ENCODE measurements at places on chromosomes 1 and 21. TPM values are rescaled to one million over a fixed set of nuclear protein-coding genes. Genes with fewer than 3 reads are reported as not detected.

Gene PODN
- total RNA-seq: 2.0 TPM

Gene NES
- 269 TPM for total RNA-seq

Gene NUDT4B
- total RNA-seq: not detected

Gene C1orf141
- not detected for total RNA-seq

Gene PTPN7
- total RNA-seq: 1.9 TPM

Gene GPR37L1
- total RNA-seq: not detected

Gene HHIPL2
- total RNA-seq: not detected

Gene CCDC17
- total RNA-seq: 3.6 TPM

Gene CYYR1
- total RNA-seq: 23.8 TPM

Gene PRRX1
- not detected for total RNA-seq

DNA sequence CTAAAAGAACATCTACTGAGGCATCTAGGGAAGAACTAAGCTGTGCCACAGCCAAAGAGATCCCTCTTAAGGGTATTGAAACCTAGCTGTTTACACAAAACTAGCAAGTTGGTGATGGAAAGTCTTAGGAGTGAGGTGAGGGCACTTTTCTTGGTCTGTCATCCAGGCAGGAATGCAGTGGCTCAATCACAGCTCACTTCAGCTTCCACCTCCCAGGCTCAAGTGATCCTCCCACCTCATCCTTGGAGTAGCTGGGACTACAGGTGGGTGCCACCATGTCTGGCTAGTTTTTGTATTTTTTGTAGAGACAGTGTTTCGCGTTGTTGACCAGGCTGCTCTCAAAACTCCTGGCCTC lies 2.4 kb downstream of the PLEKHO1 start:
- no peak overlapping the region for H3K4me3 ChIP-seq
- no peaks in the 10 kb centered on the region for H3K27me3 ChIP-seq
- H3K27ac ChIP-seq: peak overlapping the region; percentile 79
- H3K4me1 ChIP-seq: peaks cover 36% of the 10 kb centered on the region
- peak; percentile 39 for DNase-seq
- peaks cover 29% of the 10 kb centered on the region for H3K36me3 ChIP-seq

DNA sequence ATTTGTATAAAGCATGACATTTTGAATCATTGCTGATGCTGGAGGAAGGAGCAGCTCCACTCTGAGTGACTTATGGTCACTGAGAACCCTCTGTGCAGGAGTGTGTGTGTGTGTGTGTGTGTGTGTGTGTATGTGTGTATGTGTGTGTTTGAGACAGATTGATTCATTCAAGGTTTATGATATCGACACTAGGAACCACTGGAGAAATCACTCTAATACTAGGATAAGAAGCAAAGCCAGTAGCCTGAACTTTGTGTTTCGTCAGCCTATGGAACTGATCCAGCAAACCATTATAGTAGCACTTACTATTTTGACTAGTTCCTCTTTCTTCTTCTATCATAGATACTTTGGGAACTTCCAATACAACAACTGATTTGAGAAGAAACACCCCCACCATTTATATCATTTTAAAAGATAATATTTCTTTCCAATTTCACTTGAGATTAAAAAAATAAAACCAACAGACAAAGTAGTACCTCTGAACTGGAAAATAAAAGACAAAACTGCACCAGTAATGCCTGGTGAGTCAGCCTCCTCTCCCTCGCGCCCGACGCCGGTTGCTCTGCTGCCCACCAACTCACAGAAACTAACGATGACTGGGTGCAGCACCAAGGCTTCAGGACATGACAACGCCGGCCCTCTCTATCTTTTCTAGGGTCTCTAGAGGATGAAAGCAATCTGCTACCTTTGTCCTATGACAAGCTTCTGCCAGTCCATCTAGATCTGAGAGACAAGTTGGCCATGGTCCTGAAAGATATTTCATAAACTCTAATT lies 20.9 kb downstream of the SLAMF1 start:
- H3K36me3 ChIP-seq: no peaks in the 10 kb centered on the region
- H3K27me3 ChIP-seq: no peaks in the 10 kb centered on the region
- DNase-seq: no peak
- no peaks in the 10 kb centered on the region for H3K4me1 ChIP-seq
- no peak overlapping the region for H3K4me3 ChIP-seq

GRCh38 chr1:84086189-84086588 lies 57.9 kb upstream of the PRKACB start:
- H3K27me3 ChIP-seq: no peaks in the 10 kb centered on the region
- H3K4me3 ChIP-seq: no peak overlapping the region
- peaks cover 8% of the 10 kb centered on the region for H3K4me1 ChIP-seq

DNA sequence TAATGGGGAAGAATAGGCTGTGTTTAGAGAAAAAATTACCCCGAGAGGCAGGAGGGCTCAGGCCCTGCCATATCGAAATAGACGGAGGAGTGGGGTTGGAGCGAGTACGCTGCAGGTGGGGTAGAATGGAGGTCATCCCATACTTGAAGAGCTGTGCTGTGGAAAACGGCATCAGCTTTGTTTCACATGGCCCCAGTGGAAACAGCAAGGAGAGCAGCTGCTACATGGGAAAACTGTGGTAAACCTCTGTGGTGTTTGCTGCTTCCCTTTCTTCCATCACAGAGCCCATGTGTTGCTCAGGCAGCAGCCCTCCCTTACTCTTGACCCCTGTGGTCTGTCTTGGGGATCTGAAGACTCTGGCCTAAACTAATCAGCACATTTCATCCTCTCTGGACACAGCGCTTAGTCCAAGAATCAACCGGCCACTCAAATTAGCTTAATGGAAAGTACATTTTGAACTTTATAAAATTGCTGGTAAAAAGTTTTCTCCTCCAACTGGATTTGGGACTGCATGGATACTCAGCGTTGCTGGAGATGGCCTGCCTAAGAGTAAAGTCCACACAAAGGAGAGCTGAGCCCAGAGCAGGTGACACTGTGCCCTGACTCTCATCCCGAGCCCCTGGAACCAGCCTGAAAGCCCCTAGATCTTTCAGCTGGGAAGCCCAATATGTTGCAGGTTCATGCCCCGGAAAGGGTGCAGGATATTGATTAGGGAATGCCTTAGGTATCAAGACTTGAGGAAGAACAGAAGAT lies 127.1 kb upstream of the GADD45A start:
- H3K4me3 ChIP-seq: no peak overlapping the region
- no peak overlapping the region for H3K27ac ChIP-seq
- no peaks in the 10 kb centered on the region for H3K27me3 ChIP-seq
- peaks cover 8% of the 10 kb centered on the region for H3K4me1 ChIP-seq
- no peaks in the 10 kb centered on the region for H3K36me3 ChIP-seq

DNA sequence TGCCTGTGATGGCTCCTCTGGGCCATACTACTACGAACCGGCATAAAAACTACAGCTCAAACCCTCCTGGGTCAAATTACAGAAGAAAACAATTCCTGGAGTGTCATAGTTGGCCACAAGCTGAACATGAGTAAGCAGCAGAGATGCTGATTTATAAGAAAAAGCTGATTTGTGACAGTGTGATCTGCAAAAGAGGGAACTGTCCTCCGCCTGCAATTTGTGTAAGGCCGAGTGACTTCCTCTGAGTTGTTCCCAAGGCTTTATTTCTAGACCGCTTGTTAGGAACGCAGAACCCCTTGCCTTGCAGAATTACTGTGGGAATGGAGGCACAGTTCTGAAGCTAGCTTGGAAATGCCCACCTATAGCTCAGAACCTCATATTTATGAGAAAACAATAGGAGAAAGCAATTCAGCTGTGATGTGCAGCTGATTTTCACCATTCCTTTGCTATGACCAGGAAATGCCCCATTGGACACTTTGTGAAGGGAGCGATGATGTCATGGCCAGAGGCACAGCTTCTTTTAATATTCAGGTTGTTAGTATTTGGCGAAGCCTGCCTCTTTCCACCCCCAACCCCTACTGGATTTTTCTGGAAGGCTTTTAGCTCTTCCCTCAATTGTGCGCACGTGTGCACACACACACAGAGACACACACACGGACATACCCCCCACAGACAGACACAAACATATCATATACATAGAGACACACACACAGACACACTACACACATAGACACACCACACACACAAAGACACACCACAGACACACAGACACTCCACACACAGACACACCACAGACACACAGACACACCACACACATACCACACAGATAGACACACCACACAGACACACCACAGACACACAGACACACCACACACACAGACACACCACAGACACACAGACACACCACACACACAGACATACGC lies 47.6 kb downstream of the IER5 start:
- peaks cover 29% of the 10 kb centered on the region for H3K4me1 ChIP-seq
- H3K27me3 ChIP-seq: no peaks in the 10 kb centered on the region
- peak overlapping the region; percentile 74 for H3K27ac ChIP-seq
- DNase-seq: peak; percentile 62
- H3K36me3 ChIP-seq: no peaks in the 10 kb centered on the region
- H3K4me3 ChIP-seq: no peak overlapping the region

DNA sequence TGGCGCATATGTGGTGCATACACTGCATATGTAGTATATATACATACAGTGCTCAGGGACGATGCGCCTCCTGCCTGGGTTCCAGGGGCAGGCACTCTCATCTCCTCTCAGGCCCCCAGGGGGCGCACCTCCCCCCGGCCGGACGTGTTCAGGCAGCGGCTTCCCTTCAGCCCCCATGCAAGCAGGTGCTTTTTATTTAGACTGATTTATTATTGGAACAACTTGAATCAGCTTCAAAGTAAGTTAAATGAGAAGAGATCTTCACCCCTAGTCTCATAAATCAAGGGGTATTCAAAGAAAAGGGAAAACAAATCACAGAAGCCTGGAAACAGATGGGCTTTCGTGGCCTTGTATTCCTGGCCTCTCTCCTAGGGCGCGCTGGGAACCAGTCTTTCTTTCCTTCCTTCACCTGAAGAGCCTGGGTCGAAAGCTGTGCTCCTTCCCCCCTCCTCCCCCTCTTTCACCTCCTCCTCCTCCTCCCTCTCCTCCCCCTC lies 64.6 kb downstream of the UBIAD1 start:
- H3K4me1 ChIP-seq: no peaks in the 10 kb centered on the region
- H3K27ac ChIP-seq: no peak overlapping the region
- no peaks in the 10 kb centered on the region for H3K27me3 ChIP-seq
- H3K4me3 ChIP-seq: no peak overlapping the region

DNA sequence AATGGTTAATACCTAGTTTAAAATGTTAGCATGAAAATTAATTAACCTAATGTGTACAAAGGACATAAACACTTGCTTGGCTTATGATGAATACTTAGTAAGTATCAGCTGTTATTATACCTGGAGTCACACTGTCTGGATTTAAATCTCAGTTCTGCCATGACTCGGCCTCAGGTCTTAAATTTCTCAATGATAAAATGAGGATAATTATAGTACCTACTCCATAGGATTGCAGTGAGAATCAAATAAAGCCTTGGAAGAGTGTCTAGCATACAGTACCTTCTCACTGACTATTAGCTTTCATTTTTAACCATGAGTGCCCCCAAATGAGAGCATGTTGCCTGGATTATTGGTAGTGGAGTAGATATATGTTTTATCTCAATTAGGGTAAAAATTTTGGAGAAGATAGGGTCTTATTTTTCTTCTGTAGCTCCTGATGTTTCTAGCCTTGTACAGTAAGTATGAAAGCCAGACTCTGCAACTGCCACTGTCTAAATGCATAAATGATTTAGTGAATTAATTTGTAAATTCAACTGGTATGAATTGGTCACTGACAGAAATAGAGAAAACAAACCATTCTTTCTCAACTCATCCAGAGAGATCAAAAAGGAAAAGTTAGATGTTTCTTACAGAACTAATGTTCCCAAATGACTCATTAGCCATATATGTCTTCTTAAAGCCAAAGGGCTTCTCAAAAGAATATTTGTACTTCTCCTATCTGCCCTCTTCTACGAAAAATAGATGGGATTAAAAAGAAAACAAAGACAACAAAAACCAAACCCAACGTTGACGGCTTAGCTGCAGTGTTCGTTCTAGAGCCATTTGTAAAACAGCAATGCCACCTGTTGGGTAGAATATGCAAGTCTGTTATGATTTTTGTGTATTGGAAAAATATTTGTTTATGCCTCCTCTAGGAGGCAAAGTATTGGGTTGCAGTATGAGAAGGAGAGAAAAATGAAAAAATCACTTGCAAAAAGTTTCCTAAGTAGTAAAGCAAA lies 53.8 kb upstream of the MROH9 start:
- H3K27ac ChIP-seq: no peak overlapping the region
- no peak overlapping the region for H3K4me3 ChIP-seq
- no peaks in the 10 kb centered on the region for H3K4me1 ChIP-seq

DNA sequence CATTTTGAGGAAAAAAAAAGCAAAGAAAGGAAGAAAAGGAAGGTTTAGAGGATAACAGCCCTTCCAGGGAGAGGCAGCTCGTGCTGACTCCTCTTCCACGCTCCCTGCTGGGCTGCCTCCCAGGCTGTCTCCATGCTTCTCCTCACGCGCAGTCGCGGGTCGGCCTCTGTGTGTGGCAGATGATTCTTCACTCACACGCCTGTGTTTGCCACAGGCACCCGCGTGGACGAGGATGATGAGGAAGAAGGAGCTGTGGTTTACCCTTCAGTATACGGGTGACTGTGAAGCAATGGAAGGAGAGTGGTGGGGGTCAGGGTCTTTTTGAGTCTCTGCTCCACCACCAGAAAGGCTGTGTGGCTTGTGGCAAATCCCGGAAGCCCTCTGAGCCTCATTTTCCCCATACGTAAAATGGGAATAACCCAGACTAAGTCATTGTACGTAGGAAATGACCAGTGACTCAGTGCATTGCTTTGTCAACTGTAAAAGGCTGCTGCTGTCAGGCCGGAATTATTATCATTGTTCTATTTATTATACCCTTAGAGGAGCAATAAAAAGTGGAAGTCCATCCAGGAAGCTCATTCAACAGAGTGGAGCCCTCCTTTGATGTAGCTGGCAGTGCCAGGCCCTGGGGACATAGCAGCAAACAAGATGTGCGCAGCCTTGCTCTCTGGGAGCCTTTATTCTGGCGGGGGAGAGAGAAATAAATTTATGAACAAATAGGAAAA lies 11.9 kb upstream of the SH2D2A start:
- no peak overlapping the region for H3K27ac ChIP-seq
- peaks cover 9% of the 10 kb centered on the region for H3K4me1 ChIP-seq
- H3K4me3 ChIP-seq: no peak overlapping the region
- DNase-seq: peak; percentile 33

- no peaks in the 10 kb centered on the region for H3K27me3 ChIP-seq
- no peak overlapping the region for H3K27ac ChIP-seq
- H3K4me1 ChIP-seq: no peaks in the 10 kb centered on the region
- no peak overlapping the region for H3K4me3 ChIP-seq
These were observed 37.7 kb upstream of the IGSF5 start for GRCh38 chr21:39707316-39707715.

- H3K27ac ChIP-seq: no peak overlapping the region
- no peak overlapping the region for H3K4me3 ChIP-seq
- H3K4me1 ChIP-seq: peaks cover 23% of the 10 kb centered on the region
- no peaks in the 10 kb centered on the region for H3K27me3 ChIP-seq
- no peak for DNase-seq
These were observed 22.2 kb upstream of the PTPN14 start for GRCh38 chr1:214573386-214574318.

GRCh38 chr21:45531393-45532215 lies 10.6 kb downstream of the SLC19A1 start:
- no peaks in the 10 kb centered on the region for H3K27me3 ChIP-seq
- H3K36me3 ChIP-seq: no peaks in the 10 kb centered on the region
- no peak overlapping the region for H3K27ac ChIP-seq

GRCh38 chr1:89310976-89311375 lies 38.3 kb upstream of the GBP5 start:
- no peaks in the 10 kb centered on the region for H3K36me3 ChIP-seq
- no peaks in the 10 kb centered on the region for H3K27me3 ChIP-seq
- H3K27ac ChIP-seq: no peak overlapping the region
- H3K4me3 ChIP-seq: no peak overlapping the region
- no peaks in the 10 kb centered on the region for H3K4me1 ChIP-seq

Measured in endothelial cell of umbilical vein (primary cell).